ENCODE measurements at places on chromosomes 6 and 20.

DNA sequence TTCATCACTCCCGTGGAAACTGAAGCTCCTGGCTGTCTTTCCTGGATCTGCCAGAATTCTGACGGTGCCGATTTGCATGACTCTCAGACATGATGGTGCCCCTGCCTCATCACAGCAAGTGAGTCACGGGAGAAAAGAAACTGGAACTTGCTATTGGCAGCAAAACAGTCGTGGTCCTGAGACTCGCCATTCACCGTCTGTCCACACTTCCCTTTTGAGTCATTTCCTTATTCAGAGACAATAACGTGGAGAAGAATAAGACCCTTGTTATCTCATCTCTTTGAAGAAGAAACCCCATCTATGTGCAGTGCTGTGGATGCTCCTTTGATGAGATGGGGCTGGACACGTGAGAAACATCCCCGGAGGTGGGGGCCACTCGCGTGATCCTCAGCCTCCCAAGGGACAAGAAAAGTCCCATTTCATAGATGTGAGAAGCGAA lies 4.2 kb downstream of the GPR31 start:
- no peak for DNase-seq

- DNase-seq = no peak
Measured at GRCh38 chr6:6815732-6816131, 227.2 kb downstream of the LY86 start.

DNA sequence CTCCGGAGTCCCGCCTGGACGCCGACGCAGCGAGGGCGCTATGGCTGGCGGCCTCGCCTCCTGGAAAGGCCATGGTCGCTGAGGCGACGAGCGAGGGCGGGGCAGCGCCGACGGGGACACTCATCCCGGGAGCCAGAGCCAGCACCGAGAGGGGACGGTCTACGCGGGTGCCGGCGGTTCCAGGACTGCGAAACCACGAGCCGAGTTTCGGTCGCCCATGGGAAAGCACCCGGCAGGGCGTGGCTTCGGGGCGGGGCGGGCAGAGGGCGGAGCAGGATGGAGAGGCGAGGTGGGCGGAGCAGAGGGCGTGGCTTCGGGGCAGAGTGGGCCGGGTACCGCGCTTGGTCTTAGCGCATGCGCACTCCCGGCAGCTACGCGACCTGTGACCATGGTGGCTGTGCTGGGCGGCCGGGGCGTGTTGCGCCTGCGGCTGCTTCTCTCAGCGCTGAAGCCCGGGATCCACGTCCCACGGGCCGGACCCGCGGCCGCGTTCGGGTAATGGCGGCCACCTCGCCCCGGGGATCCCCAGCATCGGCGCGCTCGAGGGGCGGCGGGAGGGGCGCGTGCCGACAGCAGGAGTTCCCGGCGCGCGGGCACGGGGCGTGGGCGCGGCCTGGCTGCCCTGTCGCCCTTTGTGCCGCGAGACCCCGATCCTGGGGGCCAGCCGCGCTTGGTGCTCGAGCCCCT lies at the start of gene BPHL:
Gene BPHL (plus strand): TSS at position 359 of the 687 bp plus-strand sequence. CDS start 30 bp downstream, at position 389.
- DNase-seq = peak; percentile 96

GRCh38 chr6:28816909-28817807 lies 106.6 kb downstream of the TRIM27 start:
- no peak for DNase-seq

DNA sequence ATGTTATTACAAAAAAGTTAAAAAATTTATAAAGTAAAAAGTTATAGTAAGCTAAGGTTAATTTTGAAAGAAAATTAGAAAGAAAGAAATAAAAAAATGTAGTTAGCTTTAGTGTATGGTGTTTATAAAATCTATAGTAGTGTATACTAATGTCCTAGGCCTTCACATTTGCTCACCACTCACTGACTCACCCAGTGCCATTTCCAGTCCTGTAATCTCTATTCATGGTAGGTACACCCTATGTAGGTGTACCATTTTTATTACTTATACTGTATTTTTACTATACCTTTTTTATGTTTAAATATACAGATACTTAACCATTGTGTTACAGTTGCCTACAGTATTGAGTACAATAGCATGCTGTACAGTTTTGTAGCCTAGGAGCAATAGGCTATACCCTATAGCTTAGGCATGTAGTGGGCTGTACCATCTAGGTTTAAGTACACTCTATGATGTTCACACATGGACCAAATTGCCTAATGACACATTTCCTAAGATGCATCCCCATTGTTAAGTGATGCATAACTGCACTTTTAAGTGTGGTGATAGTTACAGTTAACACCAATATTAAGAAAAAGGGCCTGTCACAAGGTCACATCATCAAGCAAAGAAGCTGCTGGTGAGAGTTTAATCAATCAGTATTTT lies 8.0 kb downstream of the CD2AP start:
- DNase-seq = no peak
